ENCODE measurements at places on chromosomes 5 and 9.

DNA sequence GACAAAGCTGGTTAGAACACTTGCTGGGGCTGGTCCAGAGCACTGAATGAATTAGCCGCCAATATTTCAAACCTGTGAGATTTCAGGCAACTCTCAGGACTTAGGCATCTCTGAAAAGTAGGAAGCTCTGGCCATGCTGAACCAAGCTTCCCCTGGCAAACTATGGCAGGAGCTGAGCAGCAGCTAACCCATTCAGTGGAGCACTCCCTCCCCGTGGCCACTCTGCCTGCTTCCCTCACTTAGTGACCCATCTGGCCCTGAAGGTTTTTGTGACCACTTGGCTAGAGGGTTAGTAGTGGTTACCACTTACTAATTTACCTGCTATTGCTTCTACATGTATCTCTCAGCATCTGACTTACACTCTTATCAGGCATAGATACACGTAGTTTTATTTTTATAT is 25.5 kb downstream of the FOXI1 start:
- no peak for DNase-seq

DNA sequence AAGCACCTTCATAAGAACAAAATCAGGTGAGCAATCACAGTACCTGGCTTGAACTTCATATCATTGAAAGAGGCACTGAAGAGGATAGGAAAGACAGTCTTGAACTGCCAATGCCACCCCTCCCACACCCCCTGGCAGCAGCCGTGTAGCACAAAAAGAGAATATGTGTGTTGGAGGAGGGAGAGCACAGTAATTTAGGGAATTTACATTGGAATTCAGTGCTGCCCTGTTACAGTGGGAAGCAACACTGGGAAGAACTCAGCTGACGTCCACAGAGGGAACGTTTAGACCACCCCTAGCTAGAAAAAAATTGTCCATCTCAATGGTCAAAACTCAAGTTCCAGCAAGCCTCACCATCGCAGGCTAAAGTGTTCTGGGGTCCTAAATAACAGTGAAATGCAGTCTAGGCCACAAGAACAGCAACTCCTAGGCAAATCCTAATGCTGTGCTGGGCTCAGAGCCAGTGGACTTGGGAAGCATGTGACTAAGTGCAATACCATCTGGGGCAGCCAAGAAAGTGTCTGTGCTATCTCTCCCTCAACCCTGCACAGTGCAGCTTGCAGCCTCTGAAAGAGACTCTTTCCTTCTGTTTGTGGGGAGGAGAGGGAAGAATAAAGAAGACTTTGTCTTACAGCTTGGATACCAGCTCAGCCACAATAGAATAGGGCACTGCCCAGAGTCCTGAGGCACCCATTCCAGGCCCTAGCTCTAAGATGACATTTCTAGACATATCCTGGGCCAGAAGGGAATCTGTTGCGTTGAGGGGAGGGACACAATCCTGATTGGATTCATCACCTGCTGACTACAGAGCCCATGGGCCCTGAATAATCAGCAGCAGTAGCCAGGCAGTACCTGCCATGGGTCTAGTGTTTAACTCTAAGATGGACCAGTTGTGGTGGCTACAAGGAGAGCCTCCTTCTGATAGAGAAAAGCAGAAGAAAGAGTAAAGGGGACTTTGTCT is 62.1 kb upstream of the VLDLR start:
- DNase-seq, result peak; percentile 80

DNA sequence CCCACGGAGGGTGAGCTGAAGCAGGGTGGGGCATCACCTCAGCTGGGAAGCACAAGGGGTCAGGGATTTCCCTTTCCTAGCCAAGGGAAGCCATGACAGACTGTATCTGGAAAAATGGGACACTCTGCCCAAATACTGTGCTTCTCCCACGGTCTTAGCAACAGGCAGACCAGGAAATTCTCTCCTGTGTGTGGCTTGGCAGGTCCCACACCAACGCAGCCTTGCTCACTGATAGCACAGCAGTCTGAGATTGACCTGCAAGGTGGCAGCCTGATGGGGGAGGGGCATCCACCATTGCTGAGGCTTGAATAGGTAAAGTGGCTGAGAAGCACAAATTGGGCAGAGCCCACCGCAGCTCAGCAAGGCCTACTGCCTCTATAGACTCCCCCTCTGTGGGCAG is 23.2 kb downstream of the RAB3C start:
- no peak for DNase-seq

GRCh38 chr5:14663734-14664269 is 716 bp upstream of the OTULIN start:
- no peak for DNase-seq

DNA sequence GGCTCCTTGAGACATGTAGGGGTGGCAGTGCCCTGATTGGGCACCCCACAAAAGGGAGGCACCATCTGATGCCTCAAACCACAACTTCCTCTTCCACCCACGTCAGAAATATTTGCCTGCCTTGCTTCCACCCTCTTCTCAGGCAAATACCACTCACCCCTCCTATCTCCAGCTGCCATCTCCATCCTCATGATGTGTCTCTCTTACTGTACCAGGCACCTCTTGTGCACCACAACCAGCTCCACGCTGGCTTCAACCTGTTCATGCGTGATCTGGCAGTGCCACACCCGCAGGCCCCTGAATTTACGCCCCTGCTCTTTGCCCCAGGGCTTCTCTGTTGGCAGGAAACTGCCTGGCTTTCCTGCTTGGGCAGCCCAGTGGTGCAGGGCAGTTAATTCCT is 87.8 kb upstream of the HSPA9 start:
- DNase-seq, result no peak

DNA sequence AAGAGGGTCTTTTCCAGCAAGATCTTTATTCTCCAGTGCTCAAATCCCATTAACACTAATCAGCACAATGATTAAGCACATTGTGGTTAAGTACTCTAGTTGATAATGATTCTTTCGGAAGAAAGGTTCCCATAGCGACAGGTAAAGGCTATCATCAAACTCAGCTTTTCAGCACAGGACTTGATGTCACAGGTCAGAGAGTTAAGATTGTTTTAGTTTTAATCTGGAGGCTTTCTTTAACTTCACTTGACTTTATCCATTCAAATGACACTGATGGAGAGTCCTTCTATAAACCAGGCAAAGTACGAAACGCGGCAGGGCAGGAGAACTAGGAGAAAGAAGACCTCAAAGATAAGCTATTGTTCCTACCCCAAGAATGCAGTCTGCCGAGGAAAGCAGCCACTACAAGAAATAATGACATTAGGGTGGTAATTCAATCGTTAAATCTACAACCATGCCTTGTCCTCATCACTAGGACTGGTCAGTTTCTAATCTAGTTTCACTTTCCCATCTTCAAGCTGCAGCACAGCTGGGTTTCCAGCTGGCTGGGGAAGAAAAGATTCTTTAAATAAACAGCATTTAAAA is 4.6 kb downstream of the NRG2 start:
- no peak for DNase-seq

DNA sequence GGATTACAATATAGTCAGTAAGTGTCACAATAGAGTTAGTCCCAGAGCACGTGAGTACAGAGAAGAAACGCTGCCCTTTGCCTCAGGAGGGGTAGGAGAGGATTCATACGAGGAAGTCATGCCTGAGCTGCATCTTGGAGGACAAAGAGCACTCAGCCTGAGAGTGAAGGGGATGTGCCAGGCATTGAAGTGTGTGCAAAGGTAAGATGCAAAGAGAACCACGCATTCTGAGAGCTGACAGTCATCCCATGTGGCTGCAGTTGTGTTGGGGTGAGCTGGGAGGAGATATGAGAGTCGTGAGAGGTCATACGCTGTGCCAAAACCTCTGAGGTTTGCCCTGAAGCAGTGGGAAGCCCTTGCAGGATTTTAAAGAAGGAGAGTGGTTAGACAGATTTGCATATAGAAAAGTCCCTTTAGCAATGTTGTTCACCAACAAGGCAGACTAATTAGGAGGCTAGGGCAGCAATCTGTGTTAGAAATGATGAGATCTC is 97.5 kb downstream of the PIP5K1B start:
- DNase-seq, result no peak

DNA sequence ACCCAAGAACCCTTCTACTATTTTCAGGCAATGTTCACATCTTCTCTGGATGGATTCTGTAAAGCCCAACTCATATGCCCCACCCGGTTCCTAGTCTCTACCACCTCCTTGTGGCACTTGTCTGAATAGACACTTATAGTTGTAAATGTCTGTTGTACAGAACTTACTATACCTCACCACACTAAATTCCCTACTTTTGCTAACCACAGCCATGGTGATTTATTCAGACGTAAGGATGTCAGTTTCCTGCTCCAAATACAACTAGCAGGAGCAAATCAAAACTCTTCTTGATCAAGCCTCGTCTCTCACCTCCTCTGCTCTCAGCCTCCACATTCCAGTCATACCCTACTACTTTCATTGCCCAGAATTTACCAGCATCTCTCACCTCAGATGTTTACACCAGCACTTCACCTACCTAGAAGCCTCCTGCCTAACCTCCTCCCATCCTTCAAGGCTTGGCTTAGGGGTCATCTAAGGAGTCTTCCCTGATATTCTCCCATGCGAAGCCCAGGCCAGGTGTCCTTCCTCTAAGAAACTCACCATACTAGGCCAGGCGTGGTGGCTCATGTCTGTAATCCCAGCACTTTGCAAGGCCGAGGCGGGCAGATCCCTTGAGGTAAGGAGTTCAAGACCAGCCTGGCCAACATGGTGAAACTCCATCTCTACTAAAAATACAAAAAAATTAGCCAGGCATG is 75.5 kb downstream of the MAPKAP1 start:
- DNase-seq, result no peak

DNA sequence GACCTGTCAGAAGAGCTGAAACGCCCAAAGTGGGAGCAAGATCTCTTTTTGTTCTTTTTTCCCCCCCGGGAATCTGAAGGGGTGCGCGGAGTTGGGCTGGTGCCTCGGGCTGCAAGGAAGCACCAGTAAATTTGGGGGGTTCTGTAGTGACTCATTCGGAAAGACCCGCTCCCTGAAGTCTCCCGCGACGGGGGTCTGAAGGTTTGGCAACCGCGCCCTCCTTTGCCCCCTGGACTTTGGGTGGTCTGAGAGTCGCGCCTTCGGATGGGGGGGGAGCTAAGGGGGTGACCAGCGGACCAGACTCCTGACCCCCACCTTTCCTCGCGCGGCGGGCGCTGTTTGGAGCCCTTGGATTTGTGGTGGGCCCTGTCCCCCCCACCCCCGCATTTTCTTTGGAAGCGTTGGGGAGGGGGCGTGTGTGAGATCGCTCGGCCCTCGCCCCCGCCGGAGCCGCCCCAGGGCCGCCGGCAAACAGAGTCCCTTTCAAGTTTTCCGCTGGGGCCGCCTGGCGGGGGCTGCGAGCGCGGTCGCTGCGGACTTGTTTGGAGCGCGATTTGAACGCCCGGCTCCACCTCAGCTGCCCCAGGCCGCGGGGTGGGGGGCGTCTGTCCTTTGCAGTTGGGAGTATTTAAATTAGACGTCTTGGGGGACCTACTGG is 2.0 kb downstream of the CXXC5 start:
- no peak for DNase-seq

GRCh38 chr9:112970939-112971338 is 41.1 kb downstream of the ZNF883 start:
- DNase-seq, result no peak

DNA sequence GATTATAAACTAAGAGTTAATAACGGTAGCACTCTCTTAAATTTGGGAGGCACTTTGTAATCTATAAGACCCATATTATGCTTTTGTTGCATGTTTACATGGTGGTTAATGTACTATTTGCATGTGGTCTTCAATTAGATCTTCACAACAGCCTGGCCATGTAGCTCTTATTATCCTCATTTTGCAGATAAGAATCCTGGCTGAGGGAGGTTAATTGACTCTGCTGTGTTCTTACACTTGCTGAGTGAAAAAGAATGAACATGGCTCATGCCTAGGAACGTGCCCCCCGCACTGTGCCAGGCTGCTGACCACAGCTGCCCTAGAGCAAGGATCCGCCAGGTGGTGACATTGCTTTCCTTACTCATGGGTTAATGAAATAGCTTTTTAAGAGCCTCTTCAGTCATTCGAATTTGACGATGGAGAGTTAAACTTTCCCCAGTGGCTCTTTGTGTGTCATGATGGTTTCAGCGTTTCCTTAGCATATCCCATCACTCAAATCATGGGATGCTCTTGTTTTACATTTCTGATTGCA is 97.9 kb downstream of the CDH6 start:
- DNase-seq, result no peak

DNA sequence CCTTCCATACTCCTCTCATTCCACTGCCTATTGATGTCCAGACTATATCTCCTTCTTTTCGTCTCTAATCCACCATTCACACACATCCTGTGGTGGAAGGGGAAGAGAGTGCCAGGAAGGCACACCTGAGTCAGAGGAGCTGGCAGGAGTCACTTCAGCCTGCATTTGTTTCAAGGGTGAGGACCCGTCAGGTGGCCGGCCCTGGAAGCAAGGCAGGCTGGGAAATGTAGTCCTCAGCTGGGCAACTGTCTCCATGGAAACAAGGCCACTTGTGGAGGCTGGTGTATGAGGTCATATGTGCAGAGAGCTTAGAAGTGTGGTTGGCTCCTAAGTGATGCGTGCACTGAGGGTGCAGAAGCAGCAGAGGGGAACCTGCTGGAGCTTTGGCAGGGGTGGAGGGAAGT is 278.4 kb downstream of the NSG2 start:
- no peak for DNase-seq

DNA sequence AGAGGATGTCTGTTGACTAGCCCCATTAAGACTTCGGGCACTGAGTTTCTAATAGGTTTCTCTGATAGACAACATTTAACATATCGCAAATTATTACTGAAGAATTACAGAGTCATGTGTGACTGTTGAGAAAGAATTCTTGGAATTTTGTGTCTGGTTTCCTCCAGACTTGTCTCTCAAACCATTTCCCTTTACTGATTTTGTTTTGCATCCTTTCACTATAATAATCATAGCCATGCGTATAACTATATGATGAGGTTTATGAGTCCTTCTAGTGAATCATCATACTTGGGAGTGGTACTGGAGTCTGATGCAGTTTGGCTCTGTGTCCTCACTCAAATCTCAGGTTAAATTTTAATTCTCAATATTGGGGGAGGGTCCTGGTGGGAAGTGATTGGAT is 27.0 kb downstream of the ZNF169 start:
- no peak for DNase-seq

DNA sequence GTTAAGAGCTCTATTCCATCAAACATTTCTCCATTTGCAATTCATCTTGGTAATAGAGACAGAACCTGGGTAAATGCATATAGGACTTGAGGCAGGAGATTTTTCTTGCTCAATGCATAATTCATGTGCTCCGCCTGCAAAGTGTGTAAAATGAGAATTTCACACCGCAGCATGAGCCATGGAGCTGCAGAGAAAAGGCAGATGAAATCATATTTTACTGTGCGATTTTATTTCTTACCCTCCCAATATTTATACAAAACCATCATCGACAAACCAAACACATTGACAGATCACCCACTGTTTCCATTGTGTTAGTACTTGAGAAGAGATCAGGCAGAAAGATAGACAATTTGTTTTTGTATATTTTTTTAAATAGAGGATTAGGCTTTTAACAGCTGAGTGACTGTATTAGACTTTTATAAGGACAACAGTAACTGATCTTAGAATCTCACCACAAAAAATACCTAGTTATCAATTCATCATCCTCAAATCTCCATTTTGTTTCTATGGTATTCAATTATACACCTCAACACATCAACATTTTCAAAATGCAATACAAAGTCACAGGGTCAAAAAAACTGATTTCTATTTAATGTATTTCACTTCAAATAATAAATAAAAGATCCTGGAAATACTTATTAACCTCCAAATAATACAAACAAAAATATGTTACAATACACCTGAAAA is 191.1 kb downstream of the AP3B1 start:
- DNase-seq, result no peak

Data from amniotic stem cell (primary cell).